ENCODE measurements at places on chromosomes 1 and 21. TPM values are rescaled to one million over a fixed set of nuclear protein-coding genes. Genes with fewer than 3 reads are reported as not detected.

- H3K27me3 ChIP-seq, result no peaks in the 10 kb centered on the region
- no peak overlapping the region for H3K27ac ChIP-seq
- no peak for DNase-seq
Measured at GRCh38 chr1:211603713-211604112, 24.8 kb upstream of the SLC30A1 start.

Gene OMA1
- total RNA-seq, result 20.4 TPM

- no peak overlapping the region for H3K27ac ChIP-seq
- H3K27me3 ChIP-seq, result no peaks in the 10 kb centered on the region
- H3K4me1 ChIP-seq, result no peaks in the 10 kb centered on the region
- H3K4me3 ChIP-seq, result no peak overlapping the region
Measured at GRCh38 chr1:185073725-185074124, 28.4 kb downstream of the RNF2 start.

Gene FOXD2
- 4.9 TPM for total RNA-seq

Gene CDCP2
- not detected for total RNA-seq

Gene FALEC
- total RNA-seq, result not detected

Gene RHD
- total RNA-seq, result not detected

Gene SLC1A7
- 0.42 TPM for total RNA-seq

GRCh38 chr21:37866027-37866426 is 50.2 kb downstream of the KCNJ6 start:
- H3K4me1 ChIP-seq, result no peaks in the 10 kb centered on the region
- H3K4me3 ChIP-seq, result no peak overlapping the region
- no peaks in the 10 kb centered on the region for H3K27me3 ChIP-seq
- H3K27ac ChIP-seq, result no peak overlapping the region
- no peak for DNase-seq
- no peaks in the 10 kb centered on the region for H3K36me3 ChIP-seq

Gene ANXA9
- not detected for total RNA-seq

Gene APOBEC4
- total RNA-seq, result not detected
